ENCODE measurements at places on chromosomes 13 and 19.

GRCh38 chr13:100789025-100789424 lies 114.4 kb upstream of the TMTC4 start:
- no peak for DNase-seq

GRCh38 chr19:13012390-13012689 lies 17.1 kb downstream of the NFIX start:
- no peak for DNase-seq

DNA sequence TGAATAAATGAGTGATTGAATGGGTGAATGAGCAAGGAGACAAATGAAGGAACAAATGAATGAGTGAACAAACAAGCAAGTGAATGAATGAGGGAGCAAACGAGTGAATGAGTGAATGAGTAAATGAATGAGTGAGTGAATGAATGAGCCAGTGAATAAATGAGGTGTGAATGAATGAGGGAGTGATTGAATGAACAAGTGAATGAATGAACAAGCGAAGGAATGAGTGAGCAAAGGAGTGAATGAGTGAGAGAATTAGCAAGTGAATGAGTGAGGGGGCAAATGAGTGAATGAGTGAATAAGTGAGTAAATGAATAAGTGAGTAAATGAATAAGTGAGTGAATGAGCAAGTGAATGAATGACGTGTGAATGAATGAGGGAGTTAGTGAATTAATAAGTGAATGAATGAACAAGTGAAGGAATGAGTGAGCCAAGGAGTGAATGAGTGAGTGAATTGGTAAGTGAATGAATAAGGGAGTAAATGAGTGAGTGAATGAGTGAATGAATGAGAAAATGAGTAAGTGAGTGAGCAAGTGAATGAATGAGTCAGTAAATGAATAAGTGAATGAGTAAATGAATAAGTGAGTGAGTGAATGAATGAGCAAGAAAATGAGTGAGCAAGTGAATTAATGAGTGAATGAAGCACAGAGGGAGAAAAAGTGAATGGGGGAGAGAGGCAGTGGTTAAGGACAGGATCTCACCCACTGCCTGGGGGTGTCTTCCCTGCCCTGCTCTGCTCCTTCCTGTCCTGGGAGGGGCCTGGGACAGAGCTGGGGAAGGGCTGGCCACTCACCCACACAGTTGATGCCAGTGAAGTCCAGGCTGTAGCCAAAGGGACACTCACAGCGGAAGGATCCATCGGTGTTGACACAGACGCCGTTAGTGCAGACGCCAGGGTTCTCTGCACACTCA lies 36.4 kb downstream of the CCL25 start:
- no peak for DNase-seq

GRCh38 chr13:109389892-109390345 lies 396.5 kb downstream of the IRS2 start:
- DNase-seq, result no peak

GRCh38 chr19:32891609-32892008 lies 22.0 kb upstream of the SLC7A9 start:
- DNase-seq, result no peak

Data from NCI-H1105 (cell line).